ENCODE measurements at places on chromosomes 7 and 10.

DNA sequence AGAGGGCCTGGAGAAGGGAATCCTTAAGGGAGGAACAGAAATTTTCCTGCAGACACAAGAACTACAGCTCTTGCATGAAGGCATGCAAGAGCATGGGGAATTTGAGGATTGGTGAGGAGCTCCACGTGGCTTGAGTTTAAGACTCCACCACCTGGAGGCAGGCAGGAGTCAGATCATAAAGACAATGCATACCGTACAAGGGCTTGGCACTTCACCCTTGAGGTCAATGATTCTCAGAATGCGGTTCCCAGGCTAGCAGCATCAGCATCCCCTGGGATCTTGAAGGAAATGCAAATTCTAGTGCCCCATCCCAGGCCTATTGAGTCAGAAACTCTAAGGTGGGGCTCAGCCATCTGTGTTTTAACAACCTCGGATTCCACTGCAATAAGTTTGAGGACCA, 143.8 kb downstream of the C7orf25 start:
- DNase-seq: no peak

DNA sequence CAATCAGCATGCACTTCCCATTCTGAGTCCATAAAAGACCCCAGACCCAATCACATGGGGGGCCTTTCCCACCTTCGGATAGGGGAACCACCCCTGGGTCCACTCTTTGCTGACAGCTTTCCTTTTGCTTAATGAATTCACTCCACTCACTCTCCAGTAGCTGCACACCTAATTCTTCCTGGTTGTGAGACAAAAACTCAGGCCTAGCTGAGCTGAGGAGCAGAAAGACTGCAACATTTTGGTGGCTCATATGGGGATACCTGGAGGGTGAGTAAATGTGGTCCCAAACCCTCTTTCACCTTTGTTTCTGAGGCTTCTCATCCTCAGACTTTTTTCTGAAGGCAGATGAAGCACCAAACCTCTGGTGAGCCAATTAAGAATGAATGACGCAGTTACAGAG, 138.1 kb downstream of the WDR11 start:
- no peak for DNase-seq

DNA sequence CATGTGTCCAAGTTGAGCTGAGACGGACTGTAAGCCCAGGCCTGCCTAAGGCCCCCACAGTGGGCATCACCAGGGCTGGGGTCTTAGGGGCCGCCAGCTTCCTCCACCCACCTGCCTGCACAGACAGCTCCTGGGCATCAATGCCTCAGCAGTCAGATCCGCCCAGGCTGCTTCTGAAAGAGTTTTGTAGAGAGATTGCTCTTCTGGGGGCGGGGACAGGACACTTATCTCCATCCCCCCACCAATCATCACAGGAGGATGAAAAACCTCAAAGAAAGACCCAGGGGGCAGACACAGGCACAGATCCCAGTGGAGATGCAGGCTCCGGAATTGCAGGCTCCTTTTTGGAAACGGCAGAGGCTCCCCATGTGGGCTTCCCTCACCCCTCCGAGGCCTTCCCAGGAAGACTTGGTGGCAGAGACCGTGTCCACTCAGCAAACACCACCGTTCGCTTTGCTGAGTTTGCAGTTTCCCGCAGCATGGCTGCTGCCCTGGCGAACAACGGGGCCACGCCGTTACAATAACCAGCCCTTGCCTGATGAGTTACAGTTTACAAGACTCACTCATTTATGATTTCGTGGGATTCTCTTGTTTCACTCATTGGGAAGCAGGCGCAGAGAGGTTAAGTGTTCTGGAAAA, 96.4 kb downstream of the MKI67 start:
- DNase-seq: no peak

DNA sequence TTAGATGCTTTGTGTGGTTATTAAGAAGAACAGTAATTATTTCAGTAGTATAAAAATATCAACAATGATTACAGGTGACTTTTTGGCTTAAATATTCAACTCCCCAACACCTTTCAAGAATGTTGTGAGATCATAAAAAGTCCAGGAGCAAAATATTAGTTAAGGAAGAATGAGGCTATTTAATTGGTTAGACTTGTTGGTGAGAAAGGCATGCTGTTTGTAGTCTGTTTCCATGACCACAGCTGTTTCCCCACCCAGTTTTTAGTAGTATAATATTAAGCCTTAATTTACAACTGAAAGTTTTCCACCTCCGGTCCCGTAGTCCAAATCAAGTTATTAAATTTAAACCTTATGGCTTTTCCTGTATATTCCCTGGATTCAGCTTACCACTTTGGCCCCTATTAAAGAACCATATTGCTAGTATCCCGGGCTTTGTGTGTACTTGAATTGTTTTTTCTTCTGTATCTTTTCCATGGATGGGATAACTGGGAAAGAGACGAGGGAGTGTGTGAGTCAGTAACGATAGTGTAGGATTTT, 133.3 kb downstream of the CELF2 start:
- DNase-seq: no peak

DNA sequence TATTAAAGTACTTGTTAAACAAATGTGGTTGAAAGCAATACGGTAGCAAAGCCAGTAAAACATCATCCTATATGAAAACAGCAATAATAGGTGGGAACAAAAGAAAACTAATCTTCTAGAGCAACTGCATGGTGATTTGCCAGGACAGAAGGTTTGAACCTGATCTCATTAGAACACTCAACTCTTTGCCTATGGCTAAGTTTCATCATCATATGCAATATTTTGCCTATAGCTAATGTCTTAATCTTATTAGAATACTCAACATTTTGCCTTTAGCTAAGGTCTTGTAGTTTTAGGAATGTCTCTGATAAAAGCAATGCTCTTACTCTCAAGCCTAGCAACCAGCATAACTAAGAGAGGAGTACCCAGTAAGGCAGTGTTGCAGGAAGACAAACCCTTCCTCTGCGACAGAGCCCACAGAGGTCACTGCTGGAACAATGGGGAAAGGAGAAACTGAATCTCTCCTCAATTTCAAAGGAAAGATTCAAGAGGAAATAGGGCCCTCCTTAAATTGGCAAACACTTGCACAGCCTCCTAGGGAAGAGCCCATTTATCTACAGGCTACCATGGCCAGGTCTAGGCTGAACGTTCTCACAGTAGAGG, 38.3 kb downstream of the CADPS2 start:
- DNase-seq: no peak

GRCh38 chr10:111335826-111336225, 259.0 kb downstream of the ADRA2A start:
- DNase-seq: no peak

GRCh38 chr10:19874791-19875190, 58.6 kb downstream of the PLXDC2 start:
- no peak for DNase-seq

DNA sequence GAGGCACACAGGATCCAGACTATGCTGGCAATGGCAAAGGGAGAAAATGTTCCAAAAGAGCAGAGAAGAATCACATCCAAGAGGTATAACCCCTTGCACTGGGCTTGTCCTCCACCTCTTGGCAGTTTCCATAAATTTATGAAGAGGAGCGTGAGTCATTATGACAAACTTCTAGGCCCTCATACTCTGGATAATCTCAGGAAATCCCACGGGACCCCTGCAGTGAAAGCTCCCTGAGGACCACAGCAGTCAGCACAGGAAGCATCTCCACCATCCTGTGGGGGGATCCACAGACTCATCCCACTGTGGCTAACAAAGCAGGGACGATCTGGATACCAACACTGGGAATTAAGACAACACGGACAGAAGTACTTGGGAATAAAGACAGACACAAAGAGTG, 30.3 kb upstream of the GPAM start:
- DNase-seq: no peak

- DNase-seq: no peak
These were observed 159.7 kb downstream of the GNAI1 start for GRCh38 chr7:80294346-80294745.

- no peak for DNase-seq
These were observed 4.9 kb downstream of the RADIL start for GRCh38 chr7:4878336-4879335.

DNA sequence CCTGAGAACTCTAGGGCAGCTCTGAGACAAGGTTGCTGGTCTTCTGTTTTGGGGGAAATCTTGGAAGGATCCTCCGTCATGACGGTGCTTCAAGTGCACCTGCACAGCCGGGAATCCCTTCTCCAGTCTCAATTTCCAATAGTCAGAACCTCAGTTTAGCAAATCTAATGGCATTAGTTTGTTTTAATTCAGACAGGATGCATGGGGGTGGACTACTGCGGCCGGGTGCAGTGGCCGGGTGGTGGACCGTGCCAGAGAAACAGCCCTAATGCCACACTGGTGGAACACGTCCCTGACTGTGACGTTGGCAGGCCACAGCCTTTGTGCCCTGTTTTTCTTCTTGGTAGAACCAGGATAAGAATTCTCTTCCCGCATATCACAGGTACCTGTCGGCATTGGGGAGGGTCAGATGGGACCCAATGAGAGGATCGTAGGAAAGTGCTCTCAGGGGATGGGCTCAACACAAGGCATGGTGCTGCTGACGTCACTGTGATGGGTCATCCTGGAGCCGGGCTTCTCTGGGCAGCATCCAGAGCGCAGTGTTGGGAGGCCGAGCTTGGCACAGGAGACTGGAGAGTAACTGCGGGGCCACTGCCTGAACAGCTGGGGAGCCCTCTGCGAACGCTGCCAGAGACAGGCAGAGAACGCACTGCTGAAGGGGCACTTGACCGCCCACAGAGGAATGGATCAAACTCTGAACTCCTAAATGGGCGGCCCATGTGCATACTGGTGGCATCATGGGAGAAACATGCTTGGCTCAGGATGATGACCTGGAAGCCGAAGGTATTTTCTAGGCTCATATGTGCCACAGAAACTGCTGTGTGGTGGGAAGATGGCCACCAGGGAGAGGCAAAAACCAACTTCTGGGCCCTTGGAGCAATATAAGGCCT, 313.8 kb upstream of the SHH start:
- DNase-seq: no peak

GRCh38 chr7:122914812-122915211, 28.6 kb upstream of the CADPS2 start:
- DNase-seq: no peak

DNA sequence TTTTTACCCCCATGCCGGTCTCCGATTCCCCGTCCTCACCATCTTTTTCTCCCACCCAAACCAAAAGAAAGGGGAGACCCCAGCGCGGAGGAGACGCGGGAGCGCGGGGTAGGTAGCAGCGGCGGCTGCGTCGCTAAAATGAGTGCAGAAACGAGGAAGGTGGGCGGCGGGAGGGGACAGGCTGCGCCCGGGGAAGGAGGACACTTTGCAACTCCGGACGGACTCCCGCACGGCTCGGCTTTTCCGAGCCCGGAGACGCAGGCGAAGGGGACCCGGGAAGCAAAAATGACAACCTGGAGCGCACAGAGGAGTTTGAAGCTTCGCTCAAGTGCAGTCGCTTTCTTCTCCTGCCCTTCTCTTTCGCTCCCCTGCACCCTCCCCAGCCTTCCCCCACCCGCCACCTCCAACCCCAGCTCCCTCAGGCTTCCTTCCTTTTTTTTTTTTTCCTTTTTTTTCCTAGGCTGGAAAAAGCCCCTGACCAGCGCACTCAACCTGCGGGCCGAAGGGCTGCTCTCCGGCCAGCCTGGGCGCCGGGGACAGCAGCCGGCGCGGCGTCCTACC, 453 bp downstream of the SFMBT2 start:
- no peak for DNase-seq

DNA sequence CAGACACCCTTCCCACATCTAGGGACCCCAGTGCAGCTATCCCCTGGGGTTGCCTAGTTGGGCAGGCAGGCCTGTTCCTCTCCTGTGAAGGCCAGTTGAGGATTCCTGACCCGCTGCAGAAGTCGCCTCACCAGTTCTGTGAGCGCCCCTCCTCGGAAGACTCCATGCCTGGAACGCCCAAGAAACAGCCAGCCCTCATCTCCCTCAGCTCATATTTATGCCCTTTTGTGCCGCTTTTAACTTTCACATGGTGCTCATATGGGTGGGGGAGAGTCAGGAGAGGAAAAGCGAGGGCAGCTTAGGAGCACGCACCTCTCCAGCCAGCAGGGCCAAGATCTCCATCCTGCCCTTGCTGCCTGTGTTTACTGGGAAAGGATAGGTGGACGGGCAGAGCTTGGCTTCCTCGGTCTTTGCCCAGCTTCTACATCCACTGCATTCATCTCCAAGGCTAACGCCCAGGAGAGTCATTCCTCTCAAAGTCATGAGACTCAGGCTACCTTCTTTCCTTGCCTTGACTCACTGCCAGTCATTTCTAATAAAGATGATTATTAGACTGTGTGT, 286.6 kb downstream of the USP6NL start:
- no peak for DNase-seq

DNA sequence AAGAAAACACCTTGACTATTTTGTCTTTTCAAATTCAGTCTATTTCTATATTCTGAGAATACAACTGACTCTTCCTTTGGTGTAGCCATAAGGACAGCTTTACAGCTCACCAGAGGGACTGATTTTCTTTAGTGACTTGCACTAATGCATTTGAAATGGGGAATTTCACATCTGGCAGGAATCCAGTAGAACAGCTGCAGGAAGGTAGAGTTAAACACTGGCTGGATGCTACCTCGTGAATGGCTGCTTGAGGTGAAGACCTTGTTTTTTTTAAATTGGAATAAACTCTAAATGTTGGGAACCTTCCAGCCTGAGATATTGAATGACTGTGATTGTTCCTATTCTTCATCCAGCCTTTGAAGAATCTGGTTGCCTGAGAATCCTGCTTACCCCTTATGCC, 139.5 kb upstream of the STK17A start:
- DNase-seq: no peak

All from HEK293T (cell line).